ENCODE measurements at places on chromosomes 6 and 20. TPM values are rescaled to one million over a fixed set of nuclear protein-coding genes. Genes with fewer than 3 reads are reported as not detected.

GRCh38 chr20:32433311-32434021, 75.3 kb downstream of the ASXL1 start:
- H3K27me3 ChIP-seq, result no peaks in the 10 kb centered on the region
- peaks cover 20% of the 10 kb centered on the region for H3K36me3 ChIP-seq
- H3K4me1 ChIP-seq, result peaks cover under 1% of the 10 kb centered on the region
- no peak for DNase-seq
- no peak overlapping the region for H3K4me3 ChIP-seq
- H3K27ac ChIP-seq, result no peak overlapping the region

DNA sequence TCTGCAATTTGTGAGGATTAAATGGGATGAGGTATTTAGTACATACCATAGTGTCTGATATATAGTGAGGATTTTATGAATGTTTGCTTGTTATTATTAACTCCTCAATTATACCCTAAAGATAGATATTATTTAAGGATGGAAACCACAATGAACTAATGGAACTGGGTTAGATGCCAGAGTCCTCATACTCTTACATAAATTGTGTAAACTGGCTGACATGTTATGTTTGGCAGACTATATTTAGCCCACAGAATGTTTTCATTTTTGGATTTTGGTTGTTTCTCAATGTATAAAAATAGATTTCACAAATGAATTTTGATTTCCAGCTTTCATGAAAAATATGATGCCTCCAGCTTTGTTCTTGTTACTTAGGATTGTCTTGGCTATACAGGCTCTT, 37.6 kb downstream of the HTR1B start:
- no peaks in the 10 kb centered on the region for H3K27me3 ChIP-seq
- DNase-seq, result no peak
- no peaks in the 10 kb centered on the region for H3K4me1 ChIP-seq
- H3K4me3 ChIP-seq, result no peak overlapping the region
- H3K36me3 ChIP-seq, result no peaks in the 10 kb centered on the region

GRCh38 chr6:145529582-145529981, 205.7 kb downstream of the EPM2A start:
- DNase-seq, result no peak
- no peak overlapping the region for H3K4me3 ChIP-seq
- H3K27ac ChIP-seq, result no peak overlapping the region
- H3K27me3 ChIP-seq, result no peaks in the 10 kb centered on the region

The PCK1 gene
- not detected for polyA plus RNA-seq

DNA sequence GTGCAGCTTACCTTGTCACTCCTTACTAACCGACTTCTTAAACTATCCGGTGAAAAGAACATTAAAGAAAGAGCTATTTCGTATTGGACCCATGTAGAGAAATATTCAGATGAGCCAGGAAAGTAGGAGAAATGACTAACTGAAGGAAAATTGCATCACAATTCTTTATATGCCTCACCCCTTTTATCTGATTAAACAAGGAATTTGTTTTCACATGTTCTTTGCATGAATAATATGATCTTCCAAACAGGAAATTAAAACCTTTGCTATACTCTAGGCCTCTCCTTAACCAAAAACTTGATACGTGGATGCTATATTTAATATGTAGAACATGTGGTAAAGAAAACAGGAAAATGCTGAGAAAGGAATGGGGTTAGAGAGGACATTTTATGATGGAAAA, 41.9 kb upstream of the LRRC1 start:
- H3K27ac ChIP-seq, result no peak overlapping the region
- DNase-seq, result no peak
- H3K4me3 ChIP-seq, result no peak overlapping the region
- H3K36me3 ChIP-seq, result no peaks in the 10 kb centered on the region
- no peaks in the 10 kb centered on the region for H3K27me3 ChIP-seq

DNA sequence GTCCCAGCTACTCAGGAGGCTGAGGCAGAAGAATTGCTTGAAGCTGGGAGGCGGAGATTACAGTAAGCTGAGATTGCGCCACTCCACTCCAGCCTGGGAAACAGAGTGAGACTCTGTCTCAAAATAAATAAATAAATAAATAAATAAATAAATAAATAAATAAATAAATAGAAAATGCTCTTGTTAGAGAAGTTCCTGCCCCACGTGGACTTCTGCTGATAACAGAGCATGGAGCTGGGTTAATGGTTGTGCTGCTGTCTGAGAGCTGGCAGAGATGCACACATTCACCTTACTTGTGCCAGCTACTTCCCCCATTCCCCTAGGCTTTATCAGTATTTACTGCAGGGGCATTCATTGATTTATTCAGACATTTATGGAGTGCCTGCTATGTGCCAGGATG, 155.2 kb upstream of the KCNG1 start:
- no peak overlapping the region for H3K27ac ChIP-seq
- DNase-seq, result no peak
- no peak overlapping the region for H3K4me3 ChIP-seq

DNA sequence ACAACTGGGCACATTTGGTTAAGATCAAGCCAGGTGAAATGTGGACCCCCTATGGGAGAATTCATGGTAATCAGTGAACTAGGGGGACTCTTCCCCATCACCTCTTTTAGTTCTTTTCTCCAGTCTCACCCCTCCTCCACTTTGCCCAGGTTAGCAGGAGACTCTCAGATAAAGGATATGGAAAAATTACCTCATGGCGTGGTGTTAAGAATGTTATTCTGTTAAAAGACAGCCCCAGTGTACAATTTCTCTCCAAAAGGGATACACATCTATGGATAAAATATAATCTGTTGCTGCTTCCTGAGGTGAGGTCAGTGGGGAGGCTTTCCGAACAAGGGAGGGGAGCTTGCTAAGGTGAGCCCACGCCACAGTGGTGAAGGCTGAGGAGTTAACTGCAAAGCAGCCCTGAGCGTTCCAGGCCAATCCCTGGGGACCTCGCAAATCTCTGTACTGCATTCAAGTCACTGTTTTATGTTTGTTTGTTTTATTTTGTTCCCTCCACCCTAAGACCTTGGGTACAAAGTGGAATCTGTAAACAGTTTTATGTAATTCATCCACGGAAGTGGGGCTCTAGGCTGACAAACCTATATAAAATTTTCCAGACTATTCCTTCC, 52.0 kb downstream of the ADGRF1 start:
- H3K4me1 ChIP-seq, result no peaks in the 10 kb centered on the region
- H3K36me3 ChIP-seq, result no peaks in the 10 kb centered on the region
- no peaks in the 10 kb centered on the region for H3K27me3 ChIP-seq
- H3K27ac ChIP-seq, result no peak overlapping the region
- DNase-seq, result no peak

GRCh38 chr6:87407561-87407900, 241 bp upstream of the CFAP206 start:
- H3K27me3 ChIP-seq, result peaks cover 23% of the 10 kb centered on the region
- peak overlapping the region; percentile 81 for H3K4me3 ChIP-seq
- no peak for DNase-seq
- H3K27ac ChIP-seq, result peak overlapping the region; percentile 60

- peaks cover 9% of the 10 kb centered on the region for H3K27me3 ChIP-seq
- DNase-seq, result no peak
- no peak overlapping the region for H3K27ac ChIP-seq
- H3K36me3 ChIP-seq, result peaks cover 8% of the 10 kb centered on the region
- no peak overlapping the region for H3K4me3 ChIP-seq
Observed at GRCh38 chr6:150191809-150192208, 49.0 kb downstream of the PPP1R14C start.

DNA sequence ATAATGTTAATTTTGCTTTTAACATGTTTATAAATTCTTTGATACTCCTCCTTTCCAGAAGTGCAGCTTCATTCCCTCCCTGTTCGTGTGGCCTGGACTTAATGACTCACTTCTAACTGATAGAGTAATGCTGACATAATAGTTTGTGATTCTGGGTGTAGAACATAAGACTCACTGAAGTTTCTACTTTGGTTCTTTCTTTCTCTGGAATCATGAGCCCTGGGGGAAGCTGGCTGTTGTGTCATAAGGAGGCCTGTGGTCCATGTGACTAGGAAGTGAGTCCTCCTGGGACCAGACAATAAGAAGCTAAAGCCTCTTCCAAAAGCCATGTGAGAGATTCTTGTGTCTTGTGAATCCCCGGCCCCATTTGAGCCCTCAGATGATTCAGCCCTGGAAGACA, 30.5 kb upstream of the HLA-G start:
- no peak overlapping the region for H3K27ac ChIP-seq
- DNase-seq, result no peak
- peaks cover 24% of the 10 kb centered on the region for H3K27me3 ChIP-seq
- H3K36me3 ChIP-seq, result no peaks in the 10 kb centered on the region

The APMAP gene
- polyA plus RNA-seq, result 47.4 TPM

- peak overlapping the region; percentile 65 for H3K27ac ChIP-seq
- DNase-seq, result peak; percentile 65
- no peaks in the 10 kb centered on the region for H3K27me3 ChIP-seq
- H3K4me3 ChIP-seq, result peak overlapping the region; percentile 66
Observed at GRCh38 chr6:6803180-6803977, 214.9 kb downstream of the LY86 start.

DNA sequence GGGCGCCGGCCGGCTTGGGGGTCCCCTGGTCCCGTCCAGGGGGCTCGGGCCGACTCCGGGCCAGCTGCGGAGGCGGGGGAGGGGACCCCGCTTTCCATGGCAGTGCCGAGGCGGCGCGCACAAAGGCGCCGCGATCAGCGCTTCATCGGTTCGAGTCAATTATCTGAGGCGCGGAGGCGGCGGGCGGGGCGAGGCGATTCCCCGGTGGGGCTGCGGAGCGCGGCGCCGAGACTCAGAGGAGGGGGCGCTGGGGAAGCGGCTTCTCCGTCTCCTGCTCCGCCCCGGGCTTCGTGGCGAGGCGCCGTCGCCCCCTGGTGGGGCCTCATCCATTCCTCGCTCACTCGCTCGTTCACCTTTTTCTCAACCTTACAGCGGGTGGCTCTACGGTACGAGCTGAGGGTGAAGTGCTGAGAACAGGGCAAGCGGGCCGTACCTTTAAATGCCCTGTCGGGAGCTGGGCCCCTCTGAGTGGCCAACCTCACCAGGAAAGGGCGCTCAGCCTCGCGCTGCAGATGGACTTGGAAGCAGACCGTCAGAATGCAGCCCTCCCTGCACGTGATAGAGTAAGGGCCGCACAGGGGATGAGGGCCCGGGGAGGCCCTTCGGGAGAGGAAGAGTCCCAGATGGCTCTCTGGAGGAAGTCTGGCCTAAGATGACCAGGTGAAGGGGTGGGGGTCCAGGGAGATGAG, 39.9 kb downstream of the SLC52A3 start:
- H3K27ac ChIP-seq, result no peak overlapping the region
- H3K4me3 ChIP-seq, result peak overlapping the region; percentile 43
- DNase-seq, result peak; percentile 2
- H3K27me3 ChIP-seq, result peaks cover 80% of the 10 kb centered on the region
- peaks cover 5% of the 10 kb centered on the region for H3K4me1 ChIP-seq

- peak overlapping the region; percentile 81 for H3K4me3 ChIP-seq
- H3K27ac ChIP-seq, result no peak overlapping the region
- H3K4me1 ChIP-seq, result peaks cover 27% of the 10 kb centered on the region
- no peaks in the 10 kb centered on the region for H3K36me3 ChIP-seq
- no peak for DNase-seq
- peaks cover 44% of the 10 kb centered on the region for H3K27me3 ChIP-seq
Observed at GRCh38 chr6:42453654-42454427, 2.1 kb upstream of the TRERF1 start.

DNA sequence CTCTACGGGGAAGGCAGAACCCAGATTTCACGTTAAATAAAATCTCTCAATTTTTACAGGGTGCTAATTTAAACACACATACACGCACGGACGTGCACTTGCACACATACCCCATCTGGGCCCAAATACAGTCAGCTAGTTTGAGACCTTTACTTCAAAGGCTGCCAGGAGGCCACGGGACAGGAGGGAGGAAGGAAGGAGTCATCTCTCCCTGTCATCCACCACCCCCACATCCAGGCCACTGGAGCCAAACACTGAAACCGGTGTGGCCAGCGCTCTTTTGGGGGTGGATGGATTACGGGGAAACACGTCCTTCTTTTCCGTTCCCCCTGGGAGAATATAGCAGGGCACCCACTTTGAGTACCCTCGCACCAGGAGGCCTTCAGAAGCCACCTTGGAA, 60.1 kb downstream of the ZNF831 start:
- H3K27ac ChIP-seq, result no peak overlapping the region
- peaks cover 3% of the 10 kb centered on the region for H3K36me3 ChIP-seq
- peaks cover 10% of the 10 kb centered on the region for H3K27me3 ChIP-seq
- peak overlapping the region; percentile 5 for H3K4me3 ChIP-seq
- DNase-seq, result no peak

The HIVEP1 gene
- 8.7 TPM for polyA plus RNA-seq

DNA sequence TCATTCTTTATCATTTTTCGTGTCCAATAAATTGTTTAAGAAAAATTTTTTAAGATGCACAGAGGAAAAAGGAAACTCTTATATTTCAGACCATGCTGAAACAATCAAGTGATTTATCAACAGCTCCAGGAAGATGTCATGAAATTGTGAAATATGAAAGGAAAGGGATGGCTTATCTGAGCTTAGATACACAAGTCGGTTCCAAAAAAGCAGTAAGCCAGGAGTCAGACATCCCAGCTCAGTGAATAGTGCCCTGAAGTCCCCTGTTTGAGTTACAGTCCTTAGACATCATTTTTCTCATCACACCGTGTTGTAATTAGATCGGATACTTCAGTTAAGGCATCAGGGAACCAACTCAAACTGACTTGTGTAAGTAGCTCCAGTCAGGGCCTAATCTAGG, 91.0 kb upstream of the SSTR4 start:
- DNase-seq, result no peak
- no peaks in the 10 kb centered on the region for H3K36me3 ChIP-seq
- no peaks in the 10 kb centered on the region for H3K27me3 ChIP-seq
- H3K4me3 ChIP-seq, result no peak overlapping the region

The ARG1 gene
- not detected for polyA plus RNA-seq

The ADISSP gene
- polyA plus RNA-seq, result 21.8 TPM

The VPS16 gene
- 27.2 TPM for polyA plus RNA-seq

The DNMT3B gene
- polyA plus RNA-seq, result not detected

The LY86 gene
- polyA plus RNA-seq, result 476 TPM

DNA sequence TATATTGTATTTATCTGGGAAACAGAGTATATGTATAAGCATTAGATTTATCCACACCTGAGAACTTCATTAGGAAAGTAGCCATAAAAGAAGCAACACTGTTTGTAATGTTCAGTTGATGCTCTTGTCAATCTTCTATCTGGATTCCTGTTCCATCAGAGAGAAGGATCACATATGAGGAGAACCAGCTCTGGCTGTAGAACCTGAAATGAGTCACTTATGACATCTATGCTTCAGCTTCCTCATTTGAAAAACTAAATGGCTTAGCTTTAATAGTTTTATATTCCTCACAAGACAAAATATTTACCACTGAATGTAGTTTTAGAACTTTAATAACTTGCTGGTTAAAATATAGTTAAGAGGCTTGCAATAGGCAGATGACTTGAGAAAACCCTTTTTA, 144.7 kb downstream of the TASP1 start:
- H3K4me1 ChIP-seq, result no peaks in the 10 kb centered on the region
- H3K27ac ChIP-seq, result no peak overlapping the region
- H3K4me3 ChIP-seq, result no peak overlapping the region
- peaks cover 16% of the 10 kb centered on the region for H3K36me3 ChIP-seq
- no peaks in the 10 kb centered on the region for H3K27me3 ChIP-seq
- DNase-seq, result no peak

DNA sequence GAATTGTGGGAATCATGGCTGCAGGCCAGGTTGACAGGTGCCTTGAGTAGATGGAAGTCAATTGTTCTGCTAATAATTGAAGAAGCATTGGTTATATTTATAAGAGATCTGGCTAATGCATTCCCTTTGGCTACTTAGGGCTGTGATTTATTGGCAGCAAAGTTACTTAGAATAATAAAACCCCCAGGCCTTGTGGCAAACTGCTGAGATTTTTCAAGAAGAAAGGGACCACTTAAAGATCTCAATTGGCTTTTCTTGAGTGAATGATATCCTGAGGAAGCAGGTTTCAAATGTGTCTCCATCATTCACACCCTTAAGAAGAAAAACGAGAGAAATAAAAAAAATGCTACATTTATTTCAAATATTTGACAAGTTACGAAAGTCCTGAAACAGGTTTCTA, 27.4 kb downstream of the DDO start:
- no peaks in the 10 kb centered on the region for H3K27me3 ChIP-seq
- no peaks in the 10 kb centered on the region for H3K36me3 ChIP-seq
- H3K4me3 ChIP-seq, result no peak overlapping the region
- DNase-seq, result no peak

The ULBP2 gene
- not detected for polyA plus RNA-seq
